ENCODE measurements at places on chromosomes 4 and X. TPM values are rescaled to one million over a fixed set of nuclear protein-coding genes. Genes with fewer than 3 reads are reported as not detected.

Gene SH2D1A
- total RNA-seq: not detected

Gene CDX4
- not detected for total RNA-seq

Gene GPC3
- total RNA-seq: not detected

Gene HSFX4
- total RNA-seq: not detected

Gene TCEAL2
- 0.73 TPM for total RNA-seq

Gene CCNB3
- 0.36 TPM for total RNA-seq

Gene F8A1
- 4.2 TPM for total RNA-seq

Gene HELT
- total RNA-seq: not detected

Gene PAGE4
- not detected for total RNA-seq

Gene REPS2
- total RNA-seq: 2.6 TPM

Gene ATP2B3
- total RNA-seq: 0.16 TPM

Gene TMEM150C
- total RNA-seq: 2.2 TPM

Gene CT45A2
- total RNA-seq: not detected

Gene TIGD2
- 14.1 TPM for total RNA-seq

Gene ATOH1
- total RNA-seq: not detected

Gene BBS7
- total RNA-seq: 26.1 TPM

Gene PIN4
- total RNA-seq: 4.5 TPM

Gene S100P
- not detected for total RNA-seq

Gene SYN1
- total RNA-seq: 0.12 TPM

Gene SLC34A2
- total RNA-seq: not detected

Gene MAPK10
- 10.9 TPM for total RNA-seq

Gene AFF2
- 0.97 TPM for total RNA-seq

Gene MAP3K15
- total RNA-seq: not detected

Gene C4orf54
- under 0.01 TPM for total RNA-seq

Gene STOX2
- total RNA-seq: 0.49 TPM

Gene GPR50
- total RNA-seq: not detected

Gene TMEM156
- total RNA-seq: not detected

Gene UGT2B10
- not detected for total RNA-seq

Gene PWWP3B
- under 0.01 TPM for total RNA-seq

Gene ADH1A
- total RNA-seq: not detected

Gene MEPE
- total RNA-seq: not detected

Gene CHIC1
- 12.3 TPM for total RNA-seq

Gene CLOCK
- total RNA-seq: 42.0 TPM

Gene NDNF
- total RNA-seq: 11.8 TPM

Gene XPNPEP2
- total RNA-seq: 9.9 TPM

Measured in hair follicle dermal papilla cell (primary cell).